ENCODE measurements at places on chromosomes 13 and 19.

DNA sequence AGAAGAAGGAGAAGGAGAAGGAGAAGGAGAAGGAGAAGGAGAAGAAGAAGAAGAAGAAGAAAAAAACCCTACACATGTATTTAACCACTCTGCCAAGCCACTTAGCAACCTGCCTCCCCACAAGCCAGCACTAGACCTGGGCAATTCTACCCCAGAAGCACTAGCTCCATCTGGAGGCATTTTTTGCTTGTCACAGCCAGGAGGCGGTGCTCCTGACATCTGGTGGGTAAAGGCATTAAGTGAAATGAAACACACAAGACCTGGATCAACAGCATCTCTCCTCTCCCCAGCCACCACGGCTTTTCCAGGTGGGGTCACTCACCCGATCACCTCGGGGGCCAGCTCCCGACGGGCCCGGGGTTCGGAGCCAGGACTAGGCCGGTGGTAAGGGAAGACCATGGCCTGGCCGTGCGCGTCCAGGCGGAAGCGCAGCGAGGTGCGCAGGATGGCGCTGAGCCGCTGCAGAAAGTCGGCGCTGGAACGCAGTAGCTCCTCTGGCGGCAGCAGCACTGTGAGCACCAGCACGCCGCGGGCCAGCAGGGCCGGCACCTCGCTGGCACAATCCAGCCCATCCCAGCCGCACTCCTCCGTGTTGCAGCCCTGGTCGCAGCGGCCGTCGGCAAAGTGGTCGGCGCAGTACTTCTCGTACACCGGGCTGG is 26.9 kb downstream of the NOTCH3 start:
- no peak for DNase-seq

GRCh38 chr13:50080203-50080910 is 65.1 kb downstream of the KCNRG start:
- DNase-seq, result no peak

- DNase-seq, result no peak
These were observed 275.6 kb downstream of the DCLK1 start for GRCh38 chr13:35855531-35856019.

DNA sequence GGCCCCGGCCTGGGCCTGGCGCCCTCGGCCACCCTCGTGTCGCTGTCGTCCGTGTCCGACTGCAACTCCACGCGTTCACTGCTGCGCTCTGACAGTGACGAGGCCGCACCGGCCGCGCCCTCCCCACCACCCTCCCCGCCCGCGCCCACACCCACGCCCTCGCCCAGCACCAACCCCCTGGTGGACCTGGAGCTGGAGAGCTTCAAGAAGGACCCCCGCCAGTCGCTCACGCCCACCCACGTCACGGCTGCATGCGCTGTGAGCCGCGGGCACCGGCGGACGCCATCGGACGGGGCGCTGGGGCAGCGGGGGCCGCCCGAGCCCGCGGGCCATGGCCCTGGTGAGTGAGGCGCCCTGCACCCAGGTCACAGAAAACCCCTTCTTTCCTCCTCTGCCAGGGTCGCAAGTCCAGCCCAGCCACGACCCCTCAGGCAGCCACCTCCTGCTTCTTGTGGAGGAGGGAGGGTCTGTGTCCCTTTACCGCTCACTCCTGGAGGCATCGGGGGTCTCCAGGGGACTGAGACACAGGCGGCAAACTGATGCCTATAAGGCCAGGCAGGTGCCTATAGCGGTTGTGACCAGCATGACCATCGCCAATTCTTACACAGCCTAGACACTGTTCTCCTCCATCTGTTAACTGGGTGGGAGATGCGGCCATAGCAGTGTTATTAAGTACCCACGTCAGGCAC is 4.2 kb downstream of the TTC9B start:
- no peak for DNase-seq

- no peak for DNase-seq
These were observed 2.9 kb downstream of the SUPT5H start for GRCh38 chr19:39448271-39448670.

- no peak for DNase-seq
These were observed 61.5 kb upstream of the ZNF536 start for GRCh38 chr19:30310602-30311263.

DNA sequence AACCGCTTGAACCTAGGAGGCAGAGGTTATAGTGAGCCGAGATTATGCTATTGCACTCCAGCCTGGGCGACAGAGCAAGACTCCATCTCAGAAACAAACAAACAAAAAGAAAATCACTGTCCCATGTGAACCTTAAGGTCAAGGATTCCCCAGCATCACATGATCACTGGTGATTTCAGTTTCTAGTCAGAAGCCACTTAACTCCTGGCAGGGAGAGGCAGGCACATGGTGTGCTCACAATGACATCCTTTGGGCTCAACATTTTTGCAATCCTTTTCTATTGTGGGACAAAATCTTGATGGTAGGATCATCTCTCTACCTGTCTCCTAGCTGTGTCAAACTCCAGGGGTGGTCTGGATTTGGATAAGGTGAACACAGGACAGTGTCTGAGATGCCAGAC is 12.1 kb downstream of the AKAP8 start:
- DNase-seq, result no peak

GRCh38 chr19:19185853-19186740 is 5.9 kb downstream of the BORCS8 start:
- DNase-seq, result no peak

DNA sequence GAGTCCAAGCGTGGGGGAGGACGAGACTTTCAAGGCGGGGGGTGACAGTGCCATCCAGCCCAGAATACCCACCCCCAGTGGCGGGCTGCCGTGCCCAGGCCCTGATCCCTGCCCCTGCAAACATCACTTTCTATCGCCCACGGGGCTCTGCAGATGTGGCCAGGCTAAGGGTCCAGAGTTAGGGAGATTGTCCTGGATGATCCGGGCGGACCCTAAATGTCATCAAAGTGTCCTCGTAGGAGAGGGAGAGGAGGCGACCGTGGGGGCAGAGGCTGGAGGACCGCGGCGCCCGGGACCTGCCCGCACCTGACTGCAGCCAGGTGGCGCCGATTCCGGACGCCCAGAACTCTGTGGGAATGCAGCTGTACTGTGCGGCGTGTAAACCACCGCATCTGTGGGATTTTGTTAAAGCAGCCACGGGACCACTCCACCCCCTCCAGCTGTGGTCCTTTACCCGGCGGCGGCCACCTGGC is 32.4 kb downstream of the GJA3 start:
- DNase-seq, result no peak

Measured in NCI-H1048 (cell line).